ENCODE measurements at places on chromosomes 6 and 20.

- no peak for DNase-seq
Observed at GRCh38 chr20:63159826-63160640, 55.9 kb downstream of the YTHDF1 start.

- no peak for DNase-seq
Observed at GRCh38 chr6:69693762-69694161, 103.0 kb downstream of the LMBRD1 start.

GRCh38 chr6:142843361-142843760, 101.6 kb downstream of the HIVEP2 start:
- DNase-seq = no peak

- DNase-seq = no peak
Observed at GRCh38 chr6:86122086-86122485, 479.4 kb upstream of the SYNCRIP start.

GRCh38 chr6:73508776-73509175, 12.1 kb downstream of the EEF1A1 start:
- DNase-seq = no peak

GRCh38 chr6:125123468-125124048, 30.0 kb upstream of the TPD52L1 start:
- DNase-seq = no peak

- DNase-seq = no peak
Observed at GRCh38 chr6:11515763-11516162, 21.8 kb upstream of the TMEM170B start.

- no peak for DNase-seq
Observed at GRCh38 chr6:168054765-168055560, 24.0 kb downstream of the FRMD1 start.

DNA sequence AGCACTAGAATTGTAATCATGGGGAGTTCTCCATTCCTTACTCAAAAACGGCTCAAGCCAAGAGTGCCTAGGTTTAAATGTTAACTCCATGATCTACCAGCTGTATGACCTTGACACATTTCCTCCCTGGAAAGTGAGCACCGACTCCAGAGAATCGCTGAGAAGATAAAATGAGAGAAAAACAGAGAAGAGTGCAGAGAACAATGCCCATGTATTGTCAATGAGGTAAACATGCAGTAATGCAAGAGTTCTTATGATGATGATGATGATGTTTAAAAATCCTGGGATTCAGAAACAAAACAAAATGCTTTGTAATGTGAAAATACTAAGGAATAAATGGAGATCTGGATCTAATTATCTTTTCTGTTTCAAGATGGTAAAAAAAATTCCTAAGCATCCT, 64.8 kb upstream of the BEND6 start:
- DNase-seq = no peak

DNA sequence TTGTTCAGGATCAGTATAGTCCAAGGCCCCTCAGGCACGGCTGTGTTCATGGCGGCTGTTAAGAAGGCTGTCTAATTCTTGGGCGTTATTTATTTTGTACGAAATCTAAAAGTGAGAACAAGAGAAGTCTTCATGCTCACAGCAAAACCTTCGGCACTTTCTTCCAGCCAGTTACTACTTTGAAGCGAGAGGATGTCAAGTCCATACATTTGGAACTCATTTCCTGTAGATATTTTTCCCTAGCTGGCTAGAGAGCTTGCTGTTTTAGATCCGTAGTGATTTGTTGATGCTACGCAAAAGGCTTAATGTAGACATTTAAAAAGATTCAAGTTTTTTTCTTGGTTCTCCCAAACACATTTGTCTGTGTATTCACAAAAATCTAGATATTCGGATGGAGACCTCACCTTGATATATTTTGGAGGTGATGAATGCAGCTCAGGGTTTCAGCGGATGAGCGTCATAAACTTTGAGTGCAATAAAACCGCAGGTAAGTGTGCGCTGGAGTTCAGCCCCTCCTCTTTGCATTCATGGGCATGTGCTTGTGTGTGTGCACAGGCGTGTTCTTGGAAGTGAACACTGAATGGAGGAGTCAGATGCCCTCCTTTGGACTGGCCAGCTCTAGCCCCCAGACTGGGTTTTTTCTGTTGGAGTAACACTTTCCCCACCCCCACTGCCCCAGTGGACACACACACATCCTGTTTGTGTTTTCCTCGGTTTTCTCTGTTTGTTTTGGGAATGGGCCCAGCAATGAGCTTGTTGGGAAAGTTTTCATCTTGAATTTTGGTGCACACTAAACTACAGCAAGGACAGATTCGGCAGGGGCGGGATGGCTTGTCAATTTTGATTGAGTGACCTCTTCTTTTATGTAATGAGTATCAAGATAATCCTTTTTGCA, 65.4 kb downstream of the IGF2R start:
- DNase-seq = no peak

- DNase-seq = no peak
Observed at GRCh38 chr6:116511424-116512110, at the start of gene CALHM5. Gene CALHM5 (plus strand): TSS chr6:116511639. CDS start chr6:116511697, 58 bp downstream.

DNA sequence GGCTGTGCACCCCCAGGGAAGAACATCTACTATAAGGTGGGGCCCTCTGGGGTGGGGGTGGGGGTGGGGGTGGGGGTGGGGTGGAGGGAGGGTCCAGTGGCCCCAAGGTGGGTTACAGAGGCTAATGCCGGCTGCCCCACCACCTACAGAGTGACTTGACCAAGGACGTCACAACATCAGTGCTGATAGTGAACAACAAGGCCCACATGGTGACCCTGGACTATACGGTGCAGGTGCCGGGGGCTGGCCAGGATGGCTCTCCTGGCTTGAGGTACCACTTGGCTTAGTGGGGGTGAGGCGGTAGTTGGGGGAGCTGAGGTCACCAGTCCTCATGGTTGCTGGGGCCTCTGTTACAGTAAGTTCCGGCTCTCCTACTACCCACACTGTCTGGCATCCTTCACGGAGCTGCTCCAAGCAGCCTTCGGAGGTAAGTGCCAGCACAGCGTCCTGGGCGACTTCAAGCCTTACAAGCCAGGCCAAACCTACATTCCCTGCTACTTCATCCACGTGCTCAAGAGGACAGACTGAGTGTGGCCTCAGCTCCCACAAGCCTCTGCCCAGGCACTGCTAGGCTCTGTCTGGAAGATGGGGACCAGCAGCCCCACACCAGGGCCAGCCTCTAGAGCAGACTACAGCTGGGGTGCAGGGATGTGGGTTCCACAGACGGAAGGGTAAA, 2.8 kb downstream of the GNMT start:
- no peak for DNase-seq

- no peak for DNase-seq
Observed at GRCh38 chr6:31532644-31533454, 4.1 kb downstream of the MCCD1 start.

- DNase-seq = no peak
Observed at GRCh38 chr6:148836751-148837150, 89.9 kb downstream of the UST start.

- DNase-seq = no peak
Observed at GRCh38 chr6:115838763-115839401, 221.8 kb downstream of the FRK start.

DNA sequence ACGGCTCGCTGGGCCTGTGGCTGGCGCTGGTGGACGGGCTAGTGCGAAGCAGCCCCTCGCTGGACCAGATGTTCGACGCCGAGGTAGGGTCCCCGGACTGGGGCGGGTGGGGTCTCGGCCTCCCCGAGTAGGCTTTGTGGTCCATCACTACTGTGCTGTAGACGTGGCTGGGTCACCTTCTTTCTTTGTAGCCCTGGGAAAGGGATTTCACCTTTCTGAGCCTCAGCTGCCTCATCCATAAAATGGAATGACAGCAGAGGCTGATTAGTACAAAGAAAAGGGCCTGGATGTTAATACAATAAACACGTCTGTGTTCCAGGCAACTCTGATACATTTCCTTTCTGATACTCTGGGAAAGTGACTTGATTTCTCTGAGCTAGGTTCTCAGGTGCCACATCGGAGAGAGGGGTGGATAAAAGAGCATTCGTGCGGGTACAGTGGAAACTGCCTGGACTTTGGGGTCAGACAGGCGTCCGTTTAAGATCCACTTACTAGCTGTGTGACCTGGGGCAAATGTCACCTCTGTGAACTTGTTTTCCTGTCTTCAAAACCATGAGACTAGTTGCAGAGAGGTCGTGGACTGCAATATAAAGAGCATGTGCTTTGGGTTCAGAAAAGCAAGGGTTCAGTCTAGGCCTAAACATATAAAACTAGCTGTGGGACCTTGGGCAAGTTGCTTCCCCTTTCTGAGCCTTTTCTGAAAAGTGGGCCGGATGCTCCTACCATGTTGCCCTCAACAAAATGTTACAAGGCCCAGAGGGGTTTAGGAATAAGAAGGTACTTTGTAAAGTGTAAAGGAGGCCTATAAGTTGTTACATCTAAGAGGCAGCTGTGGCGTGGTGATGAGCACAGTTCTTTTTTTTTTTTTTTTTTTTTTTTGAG, 896 bp downstream of the SYS1 start:
- no peak for DNase-seq

- DNase-seq = no peak
Observed at GRCh38 chr6:47357827-47358226, 48.1 kb upstream of the TNFRSF21 start.

- no peak for DNase-seq
Observed at GRCh38 chr6:16669227-16669626, 92.0 kb downstream of the ATXN1 start.

- DNase-seq = no peak
Observed at GRCh38 chr20:64131406-64131805, 24.0 kb upstream of the NPBWR2 start.

GRCh38 chr6:2764610-2765165, 505 bp upstream of the WRNIP1 start:
- DNase-seq = peak; percentile 45

- no peak for DNase-seq
Observed at GRCh38 chr6:14540810-14541540, 423.4 kb downstream of the CD83 start.

DNA sequence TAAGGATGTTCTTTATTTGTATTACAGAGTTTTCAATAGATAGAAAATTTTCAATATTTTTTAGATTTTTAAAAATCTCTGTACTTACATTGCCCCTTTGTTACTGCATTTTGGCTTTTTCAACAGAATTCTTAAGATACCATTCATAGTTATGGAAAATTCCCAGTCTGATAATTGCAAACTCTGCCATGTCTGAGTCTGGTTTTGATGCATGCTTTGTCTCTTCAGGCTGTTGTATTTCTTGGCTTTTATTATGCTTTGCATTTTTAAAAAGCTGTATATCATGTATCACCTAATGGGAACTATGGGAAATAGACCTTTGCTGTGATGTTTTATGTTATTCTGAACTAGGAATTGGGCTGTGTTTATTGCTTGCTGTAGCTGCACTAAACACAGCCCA, 898.9 kb upstream of the ADGRB3 start:
- DNase-seq = no peak

- DNase-seq = no peak
Observed at GRCh38 chr6:74993136-74993535, 212.7 kb downstream of the COL12A1 start.

DNA sequence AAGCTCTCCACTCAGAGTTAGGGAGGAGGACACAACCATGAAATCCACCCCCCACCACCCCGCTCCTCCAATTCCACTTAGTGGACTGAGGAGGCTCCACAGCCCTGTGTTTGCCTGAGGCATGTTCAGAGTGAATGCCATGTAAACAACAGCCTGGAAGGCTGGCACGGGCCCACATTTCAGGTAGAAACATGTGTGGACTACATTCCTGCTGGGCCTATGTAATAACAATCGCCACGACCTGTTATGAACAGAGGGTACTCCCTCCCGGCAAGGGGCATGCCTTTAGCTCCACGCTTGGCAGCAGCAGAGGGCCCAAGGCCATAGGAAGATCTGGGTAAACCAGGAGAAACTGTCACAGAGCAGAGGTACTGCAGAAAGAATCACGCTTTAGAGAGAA, 65.5 kb downstream of the ISM1 start:
- no peak for DNase-seq

DNA sequence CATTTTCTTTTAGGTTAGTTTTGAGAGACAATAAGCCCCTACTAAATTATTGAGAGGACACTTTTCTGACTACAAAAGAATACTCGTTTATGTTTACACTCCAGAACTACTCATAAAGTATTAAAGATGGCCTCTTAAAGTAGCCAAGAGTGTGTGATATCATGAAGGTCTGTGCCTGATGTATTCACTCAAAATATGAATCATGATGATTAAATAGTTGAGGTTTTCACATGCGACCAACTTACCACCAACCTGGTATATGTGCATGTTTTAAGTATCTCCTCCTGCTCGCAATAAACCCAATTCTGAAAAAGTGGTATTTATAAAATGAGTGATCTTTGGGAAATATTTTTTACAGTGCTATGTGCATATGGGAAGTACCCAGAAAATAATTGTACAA, 43.9 kb downstream of the IL20RA start:
- DNase-seq = no peak

DNA sequence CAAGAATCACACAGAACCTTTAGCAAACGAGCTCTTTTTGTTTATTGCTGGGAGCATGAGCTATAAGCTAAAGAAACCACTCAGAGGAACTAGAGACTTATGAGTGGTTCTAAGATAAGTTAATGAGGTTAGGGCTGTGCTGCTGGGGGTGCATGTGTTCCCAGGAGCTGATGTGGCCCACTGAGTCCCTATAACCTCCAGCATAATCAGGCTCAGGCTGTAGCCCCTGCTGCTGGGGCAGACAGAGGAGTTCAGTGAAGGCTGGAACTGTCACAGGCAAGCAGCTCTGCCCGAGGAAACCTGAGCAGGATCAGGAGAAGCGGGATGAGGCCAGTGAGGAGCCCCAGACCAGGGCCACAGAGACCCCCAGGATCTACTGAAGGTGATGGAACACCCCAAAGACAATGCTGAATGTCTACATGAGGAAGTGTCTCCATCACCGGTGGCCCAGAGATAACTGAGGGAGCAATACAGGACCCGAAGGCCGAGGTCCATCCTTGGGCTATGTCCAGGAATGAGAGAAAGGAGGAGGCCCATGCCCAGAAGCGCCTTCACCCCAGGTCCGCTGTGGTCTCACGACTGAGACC, 17.3 kb downstream of the TUBB2B start:
- DNase-seq = no peak

GRCh38 chr6:10854922-10855632, 16.7 kb upstream of the MAK start:
- no peak for DNase-seq

DNA sequence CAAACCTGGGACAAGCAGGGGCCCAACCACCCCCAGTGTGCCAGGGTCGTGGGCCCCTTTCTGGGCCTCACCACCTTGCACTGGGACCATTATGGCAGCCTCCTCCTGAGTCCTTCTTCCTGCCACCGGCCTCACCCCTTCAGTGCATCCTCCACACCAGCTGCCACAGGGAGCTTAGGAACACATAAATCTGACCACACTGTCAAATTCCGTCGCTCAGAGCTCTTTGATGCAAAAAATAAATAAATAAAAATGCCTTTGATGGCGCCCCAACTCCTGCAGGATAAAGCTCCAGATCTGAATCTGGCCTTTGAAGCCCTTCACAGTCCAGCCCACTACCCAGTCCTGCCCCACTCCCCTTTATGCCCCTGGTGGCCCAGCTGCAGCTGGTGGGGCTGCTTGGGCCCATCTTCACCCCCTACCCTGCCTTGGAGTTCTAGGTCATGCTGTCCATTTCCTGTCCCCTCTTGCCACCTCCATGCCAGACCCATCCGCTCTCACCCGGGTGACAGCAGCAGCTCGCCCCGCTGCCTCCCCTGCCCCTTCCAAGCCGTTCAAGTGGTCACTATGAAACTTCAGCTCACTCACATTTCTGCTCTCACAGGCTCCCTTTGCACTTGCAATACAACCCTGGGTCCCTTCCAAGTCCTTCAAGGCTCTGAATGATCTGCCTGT, 16.0 kb downstream of the MYH7B start:
- no peak for DNase-seq
